ENCODE measurements at places on chromosomes 6 and 20.

DNA sequence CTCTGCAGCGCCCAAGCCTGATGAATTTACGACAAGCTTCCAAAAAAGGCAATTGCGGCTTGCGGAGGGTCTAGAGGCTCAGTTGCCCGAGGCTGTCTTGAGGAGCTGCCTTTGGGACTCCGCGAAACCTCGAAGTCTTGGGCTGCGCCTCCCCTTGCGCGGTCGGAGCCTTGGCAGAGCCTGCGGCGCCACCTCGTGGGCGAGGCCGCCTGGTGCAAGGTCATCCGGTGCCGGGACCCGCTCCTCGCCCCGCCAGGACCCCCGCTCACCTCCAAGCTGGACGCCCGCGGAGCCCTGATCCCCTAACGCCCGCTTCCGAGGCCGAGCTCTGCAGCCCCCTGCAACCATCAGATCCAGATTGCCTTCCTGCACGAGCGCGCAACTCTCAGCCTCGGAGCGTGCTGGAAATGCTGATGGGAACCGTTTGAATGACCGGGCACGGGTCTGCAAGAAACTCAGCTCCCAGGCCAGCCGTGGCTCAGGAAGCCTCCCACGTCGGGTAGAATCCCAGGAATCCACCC lies 14.9 kb upstream of the FAM210B start:
- peak; percentile 43 for DNase-seq

- no peak for DNase-seq
Observed at GRCh38 chr6:47405273-47405672, 72.3 kb upstream of the CD2AP start.

- no peak for DNase-seq
Observed at GRCh38 chr6:305371-306206, 13.3 kb downstream of the DUSP22 start.

DNA sequence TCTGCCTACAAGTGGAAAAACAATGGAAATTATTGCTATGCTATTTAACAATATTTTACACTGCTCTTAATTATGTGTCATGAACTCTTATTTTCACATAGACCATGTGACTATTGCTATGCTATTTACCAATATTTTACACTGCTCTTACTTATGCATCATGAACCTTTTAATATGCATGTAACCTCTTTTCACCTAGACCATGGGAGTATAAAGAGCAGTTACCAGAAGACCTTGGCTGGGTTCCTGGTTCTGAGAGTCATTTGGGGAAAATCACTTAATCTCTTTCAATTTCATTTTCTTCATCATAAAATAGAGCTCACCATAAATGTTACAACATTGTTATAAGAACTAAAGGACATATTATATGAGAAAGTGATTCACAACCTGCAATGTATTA lies 223.8 kb upstream of the RNF217 start:
- DNase-seq: no peak

DNA sequence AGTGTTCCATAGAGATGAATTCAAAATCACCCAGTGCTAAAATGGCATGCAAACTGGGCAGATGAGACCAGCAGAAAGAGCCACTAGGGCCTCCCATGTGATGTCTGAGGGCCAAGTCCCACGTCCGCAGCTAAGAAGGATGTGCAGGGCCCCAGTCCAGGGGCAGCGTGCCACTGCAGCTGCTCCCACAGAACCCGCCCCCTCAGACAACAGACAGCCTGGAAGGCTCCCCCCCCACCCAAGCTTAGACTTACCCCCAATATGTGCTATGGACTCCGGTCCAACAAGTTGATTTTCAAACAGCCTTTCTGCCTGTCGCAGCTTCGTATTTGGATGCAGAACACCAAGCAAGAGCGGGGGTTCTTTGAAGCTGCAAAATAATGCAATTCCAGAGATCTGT lies 14.0 kb downstream of the APMAP start:
- DNase-seq: no peak

GRCh38 chr6:128500749-128501600 lies 19.4 kb downstream of the PTPRK start:
- peak; percentile 38 for DNase-seq

DNA sequence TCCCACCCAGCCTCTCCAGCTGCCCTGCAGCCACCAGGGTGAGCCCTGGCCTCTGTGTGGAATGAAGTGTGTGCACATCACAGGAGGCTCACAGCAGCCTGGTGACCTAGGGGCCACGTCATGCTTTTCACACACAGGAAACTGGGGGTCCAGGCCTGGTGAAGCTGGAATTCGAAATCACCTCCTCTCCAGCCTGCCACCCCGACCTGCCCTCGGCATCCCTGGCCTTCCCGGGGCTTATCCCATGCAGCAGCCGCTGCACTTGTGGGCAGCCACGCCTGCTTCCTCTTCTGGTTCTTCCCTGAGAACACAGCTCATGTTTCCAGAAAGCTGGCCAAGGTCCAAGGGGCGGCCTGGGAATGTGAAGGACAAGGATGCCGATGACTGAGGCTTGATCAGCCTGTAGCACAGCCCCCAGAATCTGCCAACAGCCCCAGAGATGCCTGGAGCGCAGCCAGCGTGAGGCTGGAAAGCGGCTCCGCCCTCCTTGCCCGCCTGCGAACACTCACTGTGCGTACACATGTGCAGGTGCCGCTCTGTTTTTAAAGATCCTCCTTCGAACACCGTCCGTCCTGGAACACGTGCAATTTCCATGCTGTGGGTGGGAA lies 4.2 kb upstream of the NTSR1 start:
- DNase-seq: peak; percentile 93

Data from umbilical cord (tissue), 2 donors.